ENCODE measurements at places on chromosomes 1 and 21.

GRCh38 chr1:18491168-18491567 lies 10.4 kb downstream of the KLHDC7A start:
- DNase-seq: no peak

DNA sequence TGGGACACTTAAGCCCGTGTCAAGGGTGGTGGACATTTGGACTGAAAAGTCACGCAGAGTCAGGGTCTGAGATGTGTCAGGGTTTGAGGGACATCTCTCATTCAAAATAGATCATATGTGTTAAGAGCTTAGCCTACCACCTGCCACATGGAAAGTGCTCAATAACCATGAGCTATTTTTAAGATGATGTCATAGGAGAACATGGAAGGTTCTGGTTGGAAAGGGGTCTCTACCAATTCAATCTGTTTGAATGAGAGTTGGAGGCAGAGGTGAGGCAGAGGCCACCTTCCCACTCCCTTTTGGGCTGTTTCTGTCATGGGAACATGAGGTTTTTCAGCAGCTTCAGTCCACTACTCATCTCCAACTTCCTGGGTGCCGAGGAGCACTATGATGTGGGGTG lies 239.9 kb downstream of the GRIK3 start:
- no peak for DNase-seq

- no peak for DNase-seq
Measured at GRCh38 chr1:66140072-66140471, 347.4 kb downstream of the PDE4B start.

DNA sequence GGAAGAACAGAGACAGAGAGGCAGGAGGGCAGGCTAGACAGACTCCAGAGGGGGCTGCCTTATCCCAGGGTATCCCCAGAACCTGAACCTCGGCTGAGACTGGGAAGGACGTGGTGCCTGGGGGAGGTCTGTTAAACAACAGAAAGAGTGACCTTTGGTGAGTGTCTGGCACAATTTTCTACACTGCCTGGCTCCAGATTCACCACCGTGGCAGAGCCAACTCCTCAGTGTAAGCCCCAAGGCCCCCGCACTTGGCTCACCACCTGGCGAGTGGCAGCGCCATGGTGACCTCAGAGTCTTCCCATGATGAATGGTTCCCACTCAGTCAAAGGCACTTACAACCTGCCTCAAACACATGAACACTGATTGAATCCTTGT lies 6.5 kb downstream of the RD3 start:
- no peak for DNase-seq

DNA sequence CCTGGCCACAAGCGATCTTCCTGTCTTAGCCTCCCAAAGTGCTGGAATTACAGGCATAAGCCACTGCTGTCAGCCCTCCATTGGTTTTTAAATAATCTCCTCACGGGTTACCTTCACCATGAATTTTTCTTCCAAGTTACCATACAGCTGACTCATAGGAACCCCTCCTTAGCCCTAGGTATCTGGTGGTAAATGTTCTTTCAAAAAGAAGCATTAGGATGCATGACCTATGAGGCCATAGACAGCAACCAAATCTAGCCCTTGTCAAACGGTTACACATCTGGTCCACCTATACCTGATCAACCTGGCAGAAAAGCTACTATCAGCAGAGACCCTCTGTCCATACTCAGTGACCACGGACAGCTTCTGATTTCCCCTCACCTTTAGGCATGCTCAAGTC lies 12.7 kb upstream of the DEGS1 start:
- DNase-seq: no peak

DNA sequence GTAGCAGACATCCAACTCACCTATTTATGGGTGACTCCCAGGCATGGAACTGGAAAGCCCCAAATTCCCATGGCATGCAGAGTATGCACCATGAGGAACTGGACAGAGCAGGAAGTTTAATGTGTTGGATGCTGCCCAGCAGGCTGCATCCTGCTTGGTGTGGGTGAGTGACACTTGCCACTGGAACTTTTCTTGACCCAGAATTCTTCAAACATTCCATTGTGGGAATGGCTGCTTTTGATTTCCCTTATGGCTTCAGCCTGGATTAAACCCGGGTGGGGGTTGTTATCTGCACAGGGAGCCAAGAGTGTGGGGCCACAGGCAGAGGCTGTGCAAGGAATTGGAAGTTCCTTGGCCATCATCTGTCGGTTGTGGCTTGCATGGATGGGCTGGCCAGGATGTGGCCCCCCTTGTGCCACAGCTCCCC lies 26.9 kb upstream of the BACE2 start:
- no peak for DNase-seq

DNA sequence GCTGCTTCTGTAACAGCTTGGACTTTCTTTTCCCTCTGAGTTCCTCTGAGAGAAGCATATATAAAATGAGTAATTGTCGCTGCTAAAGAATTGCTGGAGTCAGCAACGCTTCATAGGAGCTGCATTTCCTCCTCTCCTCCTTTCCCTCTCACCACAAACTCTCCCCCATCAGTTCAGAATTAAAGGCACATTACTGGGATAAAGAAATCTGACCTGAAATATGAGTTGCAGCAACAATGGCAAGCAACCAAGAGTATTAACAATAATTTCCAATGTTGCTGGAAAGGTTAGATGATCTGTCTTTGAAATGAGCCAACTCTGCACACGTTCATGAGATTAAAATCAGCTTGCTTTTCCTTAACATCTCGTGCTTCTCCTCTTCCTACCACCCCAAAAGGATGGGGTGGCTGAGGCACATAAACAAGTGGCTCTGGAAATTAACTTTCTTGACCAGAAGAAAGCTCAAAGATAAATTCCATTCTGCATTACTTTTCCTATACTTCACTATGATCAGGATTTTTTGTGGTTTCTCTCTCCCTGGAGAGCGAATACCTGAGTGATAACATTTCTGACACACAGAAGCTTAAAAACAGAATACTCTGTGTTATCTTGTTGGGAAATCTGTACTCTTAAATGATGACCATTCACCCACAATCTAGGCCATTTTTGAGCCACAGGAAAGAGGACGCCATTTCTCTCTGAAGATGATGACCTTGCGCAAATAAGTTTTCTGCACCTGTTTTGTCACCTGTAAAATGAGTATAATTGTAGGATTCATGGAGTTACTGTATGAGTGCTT lies 90.2 kb downstream of the TGFBR3 start:
- no peak for DNase-seq

DNA sequence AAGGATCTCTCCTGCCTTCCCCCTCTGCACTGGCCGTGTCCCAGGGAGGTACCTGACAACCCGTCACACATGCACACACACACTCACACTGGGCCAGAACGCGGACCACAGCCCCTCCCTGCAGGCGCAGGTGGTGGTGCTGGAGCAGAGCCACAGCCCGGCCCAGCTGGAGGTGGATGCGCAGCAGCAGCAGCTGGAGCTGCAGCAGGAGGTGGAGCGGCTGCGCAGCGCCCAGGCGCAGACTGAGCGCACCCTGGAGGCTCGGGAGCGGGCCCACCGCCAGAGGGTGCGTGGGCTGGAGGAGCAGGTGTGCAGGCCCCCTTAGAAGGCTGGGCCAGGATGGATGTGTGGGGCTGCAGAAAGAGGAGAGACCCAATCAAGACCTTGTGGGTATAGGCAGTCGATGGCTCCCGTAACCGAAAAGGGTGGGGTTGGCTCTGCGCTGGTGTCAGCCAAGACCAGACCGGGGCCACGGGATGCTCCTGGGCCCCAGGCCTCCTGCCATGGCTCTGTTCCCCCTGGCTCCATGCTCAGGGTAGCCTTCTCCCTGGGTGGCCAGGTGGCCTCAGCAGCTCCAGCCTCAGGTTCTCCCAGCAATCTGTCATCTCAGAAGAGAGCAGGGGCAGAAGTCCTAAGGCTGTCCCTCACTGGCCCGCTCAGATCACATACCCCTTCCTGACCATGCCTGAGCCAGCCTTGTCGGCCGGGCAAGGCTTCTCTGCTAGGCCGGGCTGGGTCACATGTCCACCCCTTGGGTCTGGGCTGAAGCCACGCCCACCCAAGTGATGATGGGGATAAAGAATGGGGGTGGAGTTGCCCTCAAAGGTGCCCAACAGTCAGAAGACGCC lies 8.9 kb downstream of the MFAP2 start:
- DNase-seq: no peak

GRCh38 chr1:110684491-110684890 lies 9.8 kb upstream of the KCNA3 start:
- DNase-seq: no peak

DNA sequence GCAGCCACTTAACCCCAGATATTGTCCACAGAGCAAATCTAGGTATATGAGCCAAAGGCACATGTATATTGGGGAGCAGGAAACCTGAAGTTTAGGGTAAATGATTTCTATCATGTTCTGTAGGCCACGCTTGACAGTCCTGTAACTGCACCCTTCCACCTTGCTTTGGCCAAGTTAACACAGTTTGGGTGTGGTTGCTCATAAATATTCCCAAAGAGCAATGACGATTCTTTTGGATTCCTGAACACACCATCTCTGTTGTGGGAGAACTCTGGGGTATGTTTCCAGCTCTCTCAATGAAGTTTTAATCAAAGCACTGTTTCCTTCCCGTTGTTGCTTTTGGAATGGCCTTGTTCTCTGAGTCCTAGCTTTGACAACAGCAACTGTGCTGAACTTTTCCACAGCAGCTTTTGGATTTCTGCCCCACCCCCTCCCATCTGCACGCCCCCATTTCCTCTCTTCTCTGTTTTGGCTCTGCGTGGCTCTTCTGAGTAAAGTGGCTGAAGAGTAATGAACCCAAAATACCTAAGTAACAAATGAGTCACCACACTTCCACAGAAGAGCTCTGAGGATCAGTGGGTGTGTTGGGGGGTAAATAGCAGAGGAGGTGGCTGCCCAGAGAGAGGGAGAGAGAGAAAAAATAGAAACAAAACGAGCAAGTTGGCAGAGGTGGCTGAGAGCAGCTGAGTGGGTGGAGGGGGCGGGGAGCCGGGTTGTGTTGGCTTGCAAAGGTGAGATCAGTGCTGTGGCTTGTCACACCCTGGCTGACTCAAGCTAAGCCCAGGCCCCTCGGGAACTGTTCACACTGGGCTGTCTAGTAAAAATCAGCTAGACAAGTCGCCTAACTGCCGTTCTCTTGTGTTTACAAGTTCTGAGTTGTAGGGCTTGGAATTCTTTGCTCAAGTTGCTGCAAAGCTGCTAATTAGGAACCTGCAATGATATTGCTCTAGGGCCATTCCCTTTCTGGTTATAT lies 26.9 kb upstream of the RAP1A start:
- peak; percentile 91 for DNase-seq

GRCh38 chr1:203278082-203278884 lies 27.0 kb upstream of the BTG2 start:
- DNase-seq: no peak

DNA sequence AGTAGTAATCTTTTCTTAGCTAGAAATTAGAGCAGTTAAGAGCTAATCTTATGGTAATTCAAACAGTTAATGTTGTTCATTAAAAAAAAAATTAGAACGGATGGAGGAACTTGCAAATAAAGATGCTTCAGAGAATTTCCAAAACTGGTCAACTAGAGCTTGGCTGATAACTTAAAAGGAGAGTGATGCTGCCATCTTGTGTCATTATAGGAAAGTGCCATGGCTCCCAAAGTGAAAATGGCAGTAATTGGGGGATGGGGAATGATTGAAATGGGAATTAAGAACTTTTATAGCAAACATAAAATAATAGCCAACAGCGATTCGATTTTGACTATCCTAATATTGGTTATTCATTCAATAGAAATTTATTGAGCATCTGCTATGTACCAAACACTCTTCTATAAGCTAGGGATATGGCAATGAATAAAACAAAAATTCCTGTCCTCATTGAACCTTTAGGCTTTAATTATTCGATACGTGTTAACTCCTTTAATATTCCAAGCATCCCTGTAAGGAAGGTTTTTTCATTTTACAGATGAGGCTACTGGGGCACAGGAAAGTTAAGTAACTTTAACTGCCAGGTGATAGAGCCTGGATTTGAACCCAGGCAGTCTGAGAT lies 5.7 kb upstream of the PLPP3 start:
- DNase-seq: no peak

GRCh38 chr1:110210604-110211495 lies 736 bp downstream of the KCNC4 start:
- DNase-seq: peak; percentile 62

GRCh38 chr1:31788825-31789256 lies 24.7 kb upstream of the ADGRB2 start:
- DNase-seq: no peak

GRCh38 chr1:177429234-177429633 lies 258.5 kb downstream of the BRINP2 start:
- no peak for DNase-seq

DNA sequence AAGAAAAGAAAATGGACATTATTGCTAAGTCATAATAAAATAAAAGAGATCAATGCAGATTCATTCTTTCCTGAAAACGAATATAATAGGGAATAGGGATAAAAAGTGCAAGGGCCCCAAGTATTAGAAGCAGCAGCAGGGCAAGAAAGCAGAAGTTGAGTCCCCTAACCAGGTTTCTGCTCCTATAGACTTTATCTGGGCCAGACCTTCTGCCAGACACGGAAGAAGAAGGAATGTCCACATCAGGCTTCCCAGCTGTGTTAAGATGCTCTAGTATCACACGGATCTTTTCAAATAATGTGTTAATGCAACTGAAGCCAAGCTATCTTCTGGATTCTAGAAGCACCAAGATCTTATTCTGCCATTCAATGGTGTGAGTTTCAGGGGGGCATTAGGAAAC lies 26.9 kb downstream of the CD244 start:
- no peak for DNase-seq

DNA sequence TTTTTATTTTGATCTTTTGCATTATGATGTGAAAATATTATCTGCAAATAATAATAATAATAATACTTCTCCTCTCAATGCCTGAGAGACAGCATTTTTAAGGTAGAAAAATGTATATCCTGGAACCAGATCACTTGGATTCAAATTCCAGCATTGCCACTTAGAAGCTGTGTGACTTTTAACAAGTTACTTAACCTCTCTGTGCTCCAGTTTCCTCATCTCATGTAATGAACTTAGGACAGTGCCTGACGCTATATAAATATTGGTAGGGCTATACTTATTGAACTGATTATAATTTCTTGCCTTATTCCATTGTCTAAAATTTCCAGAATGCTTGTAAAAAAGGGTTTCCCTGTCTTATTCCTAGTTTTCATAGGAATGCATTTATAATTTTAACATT lies 137.2 kb downstream of the IGSF21 start:
- no peak for DNase-seq

DNA sequence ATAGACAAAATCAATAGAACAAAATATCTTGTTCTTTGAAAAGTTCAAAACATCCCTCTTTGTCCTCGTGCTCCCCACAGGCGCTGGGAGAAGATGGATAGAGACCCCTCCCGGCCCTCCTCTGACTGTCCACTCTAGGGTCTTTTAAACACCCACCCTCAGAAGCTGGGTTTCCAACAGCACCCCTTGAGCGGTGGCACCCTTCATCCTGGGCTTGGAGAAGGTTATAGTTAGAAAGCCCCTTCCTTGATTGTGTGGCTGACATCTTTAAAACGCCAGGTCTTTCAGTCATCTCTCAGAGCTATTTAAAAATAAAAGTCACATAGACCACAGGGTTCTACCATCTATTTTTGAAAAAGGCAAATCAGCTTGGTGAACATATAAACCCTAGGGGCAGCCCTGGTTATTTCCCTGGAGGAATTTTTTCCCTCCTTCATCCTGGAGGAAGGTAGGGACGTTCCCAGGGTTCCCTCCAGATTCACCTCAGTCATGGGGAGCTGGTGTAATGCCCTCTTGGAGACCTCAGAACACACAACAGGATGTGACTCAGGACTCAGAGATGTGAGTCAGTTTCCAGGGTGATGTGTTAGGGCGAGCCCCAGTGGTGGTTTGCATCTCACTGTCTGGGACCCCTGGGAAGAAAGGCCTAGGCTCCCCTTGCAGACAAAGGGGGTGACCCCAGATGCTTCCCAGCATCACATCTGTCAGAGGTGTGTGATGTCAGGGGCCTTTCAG lies 138.5 kb downstream of the CLIC6 start:
- peak; percentile 76 for DNase-seq
